Stimulated activated CD8-positive, alpha-beta memory T cell treated with anti-CD3 and anti-CD28 coated beads, Interleukin-4, amount 100 ng/mL, for 4 hours (primary cell): ENCODE measurements at places on chromosomes 6 and 20.

- no peak for DNase-seq
These were observed 5.1 kb downstream of the BRPF3 start for GRCh38 chr6:36201612-36202011.

- no peak for DNase-seq
These were observed 28.8 kb downstream of the RWDD2A start for GRCh38 chr6:83221889-83222479.

GRCh38 chr6:31585491-31585890 is 586 bp upstream of the LST1 start:
- no peak for DNase-seq

DNA sequence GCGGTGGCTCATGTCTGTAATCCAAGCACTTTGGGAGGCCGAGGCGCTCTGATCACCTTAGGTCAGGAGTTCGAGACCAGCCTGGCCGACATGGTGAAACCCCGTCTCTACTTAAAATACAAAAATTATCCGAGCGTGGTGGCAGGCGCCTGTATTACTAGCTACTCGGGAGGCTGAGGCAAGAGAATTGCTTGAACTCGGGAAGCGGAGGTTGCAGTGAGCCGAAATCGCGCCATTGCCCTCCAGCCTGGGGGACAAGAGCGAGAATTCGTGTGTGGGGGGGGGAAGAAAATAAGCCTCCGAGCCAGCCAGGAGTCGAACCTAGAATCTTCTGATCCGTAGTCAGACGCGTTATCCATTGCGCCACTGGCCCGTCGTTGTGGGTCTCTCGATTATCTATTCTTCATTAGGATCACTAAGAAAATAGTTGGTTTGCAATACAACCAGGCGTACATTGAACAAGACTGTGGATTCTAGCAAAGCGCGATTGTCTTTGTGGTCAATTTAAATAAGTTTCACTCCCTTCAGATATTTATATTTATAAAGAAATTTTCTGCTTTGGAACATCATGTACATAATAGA is 33.9 kb upstream of the PRSS16 start:
- no peak for DNase-seq

GRCh38 chr6:2426561-2427340 is 181.3 kb upstream of the GMDS start:
- DNase-seq: no peak

GRCh38 chr6:130035211-130035610 is 16.8 kb downstream of the L3MBTL3 start:
- no peak for DNase-seq

- no peak for DNase-seq
These were observed 739 bp downstream of the GSS start for GRCh38 chr20:34954904-34955230.

- DNase-seq: no peak
These were observed 9.4 kb upstream of the BMP7 start for GRCh38 chr20:57275813-57276212.

GRCh38 chr20:44632103-44632752 is 19.3 kb downstream of the ADA start:
- no peak for DNase-seq

GRCh38 chr6:30325873-30326525 is 728 bp upstream of the TRIM39 start:
- peak; percentile 65 for DNase-seq
